Stimulated activated CD4-positive, alpha-beta T cell treated with anti-CD3 and anti-CD28 coated beads, Interleukin-2, amount 100 ng/mL, for 48 hours (primary cell): ENCODE measurements at places on chromosomes 11 and 22.

- DNase-seq, result no peak
Measured at GRCh38 chr11:68432874-68433273, 27.7 kb upstream of the PPP6R3 start.

GRCh38 chr22:17672417-17672991 lies 33.9 kb downstream of the BCL2L13 start:
- DNase-seq, result no peak

GRCh38 chr11:35496416-35496815 lies 29.0 kb downstream of the PAMR1 start:
- DNase-seq, result no peak

DNA sequence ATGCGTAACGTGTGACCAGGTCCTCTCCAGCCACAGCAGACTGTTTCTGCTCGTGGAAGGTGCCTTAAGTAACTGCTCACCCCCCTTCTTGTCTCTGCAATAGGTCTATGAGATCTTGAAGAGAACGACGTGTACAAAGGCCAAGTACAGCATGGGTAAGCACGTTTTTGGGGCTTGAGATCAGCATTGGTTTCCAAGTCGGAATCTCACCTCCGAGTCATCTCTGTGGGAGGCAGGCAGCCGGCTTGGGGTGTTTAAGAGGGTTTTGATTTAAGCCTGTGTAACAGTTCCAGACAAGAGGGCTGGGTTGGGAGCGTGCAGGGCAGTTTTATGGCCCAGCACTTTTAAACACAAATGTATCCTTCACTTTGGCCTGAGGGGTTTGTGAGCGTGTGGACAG lies 30.1 kb downstream of the ANO1 start:
- DNase-seq, result no peak
